ENCODE measurements at places on chromosomes 3 and 15.

DNA sequence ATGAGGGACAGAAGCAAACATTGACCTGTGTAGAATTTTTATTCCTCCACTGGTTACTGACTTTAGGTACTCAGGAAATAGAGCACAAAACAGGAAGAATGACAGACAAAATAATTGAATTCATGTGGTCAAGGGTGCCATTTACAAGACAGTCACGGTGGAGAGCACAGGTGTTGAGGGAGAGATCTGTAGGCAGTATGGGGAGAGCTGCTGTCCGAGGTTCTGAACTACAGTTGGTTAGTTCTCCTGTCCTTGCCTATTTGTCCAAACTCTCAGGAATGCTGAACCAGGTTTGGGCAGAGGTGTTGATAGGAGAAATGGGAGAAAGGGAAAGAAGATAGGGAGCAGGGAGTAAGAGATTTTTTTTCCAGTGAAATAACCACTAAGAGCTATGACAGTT is 178.5 kb upstream of the ZBTB20 start:
- no peaks in the 10 kb centered on the region for H3K36me3 ChIP-seq
- peak; percentile 26 for DNase-seq
- H3K4me3 ChIP-seq, result no peak overlapping the region
- H3K27ac ChIP-seq, result no peak overlapping the region
- no peaks in the 10 kb centered on the region for H3K4me1 ChIP-seq

- no peak overlapping the region for H3K27ac ChIP-seq
- H3K36me3 ChIP-seq, result no peaks in the 10 kb centered on the region
- no peaks in the 10 kb centered on the region for H3K4me1 ChIP-seq
- H3K27me3 ChIP-seq, result no peaks in the 10 kb centered on the region
- H3K4me3 ChIP-seq, result no peak overlapping the region
These were observed 433.5 kb upstream of the PPP2R3A start for GRCh38 chr3:135532021-135532420.

DNA sequence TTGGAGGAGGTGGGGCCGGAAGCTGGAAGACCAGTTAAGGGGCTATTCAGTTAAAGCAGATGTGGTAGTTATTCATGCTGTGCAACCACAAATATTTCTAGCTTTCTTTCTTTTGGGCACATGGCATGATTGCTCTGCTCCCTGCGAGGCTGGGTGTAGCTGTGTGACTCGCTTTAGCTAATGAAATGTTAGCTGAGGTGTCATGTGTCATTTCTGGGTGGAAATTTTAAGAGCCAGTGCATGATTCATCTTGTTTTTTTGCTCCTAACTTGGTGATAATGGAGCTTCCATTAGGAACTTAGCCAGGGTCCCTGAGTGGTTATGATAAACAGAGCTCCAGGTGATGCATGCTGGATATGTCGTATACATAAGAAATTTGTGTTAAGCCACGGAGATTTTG is 300.6 kb downstream of the SATB1 start:
- no peaks in the 10 kb centered on the region for H3K36me3 ChIP-seq
- H3K27me3 ChIP-seq, result no peaks in the 10 kb centered on the region
- H3K4me3 ChIP-seq, result no peak overlapping the region
- no peak for DNase-seq
- H3K27ac ChIP-seq, result no peak overlapping the region

DNA sequence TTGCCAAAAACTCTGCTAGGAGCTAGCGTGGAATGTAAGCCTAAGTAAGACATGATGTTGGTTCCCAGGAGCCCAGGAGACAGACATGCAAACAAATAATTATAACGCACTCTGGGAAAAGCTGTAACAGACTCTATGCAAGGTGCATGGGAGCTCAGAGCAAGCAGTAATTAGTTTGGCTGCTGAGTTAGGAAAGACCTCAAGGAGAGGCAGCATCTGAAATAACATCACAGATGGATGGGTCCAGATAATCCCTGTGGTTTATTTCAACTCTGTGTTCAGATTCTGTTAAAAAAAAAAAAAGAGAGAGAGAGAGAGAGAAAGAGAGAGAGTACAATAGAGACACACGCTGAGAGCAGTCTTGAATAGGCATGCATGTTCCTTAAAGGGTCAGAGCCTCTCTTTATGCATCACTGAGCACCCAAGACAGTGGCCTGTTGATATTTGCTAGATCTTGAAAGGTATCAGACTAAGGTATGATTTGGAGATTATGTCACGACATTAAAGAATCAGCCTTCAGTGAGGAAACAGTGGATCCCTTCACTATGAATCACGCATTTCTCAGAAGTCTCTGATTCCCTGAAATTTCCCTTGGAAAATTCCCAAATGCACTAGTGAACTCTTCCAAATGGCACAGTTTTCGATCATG is 124.4 kb upstream of the LIPC start:
- no peak overlapping the region for H3K27ac ChIP-seq
- no peak for DNase-seq
- H3K4me3 ChIP-seq, result no peak overlapping the region
- peaks cover 15% of the 10 kb centered on the region for H3K4me1 ChIP-seq

- no peak overlapping the region for H3K4me3 ChIP-seq
- H3K27me3 ChIP-seq, result no peaks in the 10 kb centered on the region
- no peak for DNase-seq
- H3K4me1 ChIP-seq, result no peaks in the 10 kb centered on the region
- no peak overlapping the region for H3K27ac ChIP-seq
These were observed 483.2 kb downstream of the RBMS3 start for GRCh38 chr3:29764041-29764440.

GRCh38 chr15:49096090-49096750 is 50.0 kb upstream of the SECISBP2L start:
- H3K36me3 ChIP-seq, result peaks cover 7% of the 10 kb centered on the region
- H3K27me3 ChIP-seq, result no peaks in the 10 kb centered on the region
- H3K4me1 ChIP-seq, result no peaks in the 10 kb centered on the region
- H3K27ac ChIP-seq, result no peak overlapping the region

GRCh38 chr3:138284079-138284478 is 45.6 kb downstream of the NME9 start:
- H3K27ac ChIP-seq, result no peak overlapping the region
- no peak for DNase-seq
- H3K4me1 ChIP-seq, result no peaks in the 10 kb centered on the region
- no peak overlapping the region for H3K4me3 ChIP-seq
- H3K36me3 ChIP-seq, result peaks cover 20% of the 10 kb centered on the region

GRCh38 chr15:39381517-39381916 is 199.4 kb upstream of the THBS1 start:
- DNase-seq, result no peak
- H3K27me3 ChIP-seq, result peaks cover 12% of the 10 kb centered on the region
- H3K4me1 ChIP-seq, result no peaks in the 10 kb centered on the region
- no peaks in the 10 kb centered on the region for H3K36me3 ChIP-seq

DNA sequence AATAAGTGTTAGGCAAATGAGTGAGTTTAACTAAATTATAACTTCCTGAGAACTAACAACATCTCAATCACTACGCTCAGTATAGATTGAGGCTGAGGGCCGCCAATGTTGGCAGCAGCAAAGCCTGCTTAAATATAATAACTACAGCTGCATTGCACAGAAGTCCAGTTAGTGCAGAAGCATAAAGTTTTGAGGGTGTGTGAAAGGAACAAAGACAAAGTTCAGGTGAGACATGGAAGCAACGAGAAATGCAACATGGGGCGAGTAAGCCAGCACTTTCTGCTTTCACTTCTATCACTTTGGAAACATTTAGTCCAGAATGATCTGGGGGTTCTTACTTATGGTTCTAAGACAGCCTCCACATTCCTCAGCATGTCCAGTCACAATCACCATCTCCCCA is 1052.3 kb upstream of the CFAP20DC start:
- no peaks in the 10 kb centered on the region for H3K27me3 ChIP-seq
- peaks cover 2% of the 10 kb centered on the region for H3K36me3 ChIP-seq
- no peak overlapping the region for H3K27ac ChIP-seq
- no peak for DNase-seq
- no peak overlapping the region for H3K4me3 ChIP-seq
- peaks cover 19% of the 10 kb centered on the region for H3K4me1 ChIP-seq

DNA sequence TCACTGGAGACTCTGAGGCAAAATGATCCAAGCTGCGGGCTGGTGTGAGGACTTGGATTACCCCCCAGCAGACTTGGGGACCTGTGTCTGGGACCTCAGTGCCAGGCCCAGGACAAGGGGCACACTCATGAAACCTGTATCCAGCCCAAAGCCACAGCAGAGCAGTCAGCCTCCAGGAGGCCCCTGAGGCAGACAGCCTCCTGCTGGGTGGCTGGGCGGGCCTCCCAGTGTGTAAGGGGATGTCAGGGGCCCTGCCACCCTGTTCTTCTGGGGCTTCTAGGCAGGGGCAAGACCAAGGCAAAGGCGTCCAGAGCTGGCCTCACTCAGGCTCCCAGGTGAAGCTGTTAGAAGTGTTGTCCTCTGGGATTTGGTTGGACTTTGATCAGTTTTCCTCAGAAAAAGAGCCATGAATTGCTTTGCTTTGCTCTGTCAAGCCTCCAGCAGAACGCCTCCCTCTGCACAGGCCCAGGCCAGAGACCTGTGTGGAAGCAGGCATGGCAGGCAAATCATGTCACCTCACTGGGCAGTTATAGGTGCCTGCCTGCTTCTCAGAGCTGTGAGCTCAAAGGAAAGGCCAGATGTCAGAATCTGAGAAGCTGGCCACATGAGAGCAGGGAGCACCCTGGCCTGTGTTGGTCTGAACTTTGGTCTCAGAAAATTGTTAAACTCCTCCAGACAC is 77.4 kb downstream of the SMAD6 start:
- H3K4me1 ChIP-seq, result no peaks in the 10 kb centered on the region
- no peak overlapping the region for H3K4me3 ChIP-seq
- H3K27me3 ChIP-seq, result peaks cover 4% of the 10 kb centered on the region
- H3K36me3 ChIP-seq, result no peaks in the 10 kb centered on the region

DNA sequence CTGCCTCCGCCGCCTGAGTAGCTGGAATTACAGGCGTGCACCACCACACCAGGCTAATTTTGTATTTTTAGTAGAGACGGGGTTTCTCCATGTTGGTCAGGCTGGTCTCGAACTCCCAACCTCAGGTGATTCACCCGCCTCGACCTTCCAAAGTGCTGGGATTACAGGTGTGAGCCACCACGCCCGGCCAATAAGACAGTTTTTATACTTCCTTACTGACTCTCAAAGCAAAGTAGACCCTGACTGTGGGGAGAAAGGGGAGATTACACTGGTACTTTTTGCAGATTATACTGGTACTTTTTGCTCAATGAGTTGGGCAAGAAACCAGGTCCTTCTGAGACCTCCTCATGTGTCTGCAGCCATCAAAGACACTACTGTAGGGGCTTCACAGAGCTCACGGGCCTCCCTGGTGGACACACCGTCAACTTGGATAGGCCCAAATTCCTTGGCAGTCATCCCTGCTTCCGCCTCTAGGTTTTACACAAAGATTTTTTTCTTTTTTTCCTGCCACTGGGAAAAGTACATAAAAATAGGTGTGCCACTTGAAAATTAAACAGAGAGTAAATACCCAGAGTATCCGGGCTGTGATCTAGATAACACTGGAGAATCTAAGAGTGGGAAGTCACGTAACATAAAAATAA is 143.3 kb upstream of the WNT5A start:
- H3K27ac ChIP-seq, result no peak overlapping the region
- no peak for DNase-seq
- H3K4me3 ChIP-seq, result no peak overlapping the region
- no peaks in the 10 kb centered on the region for H3K36me3 ChIP-seq
- H3K27me3 ChIP-seq, result no peaks in the 10 kb centered on the region

DNA sequence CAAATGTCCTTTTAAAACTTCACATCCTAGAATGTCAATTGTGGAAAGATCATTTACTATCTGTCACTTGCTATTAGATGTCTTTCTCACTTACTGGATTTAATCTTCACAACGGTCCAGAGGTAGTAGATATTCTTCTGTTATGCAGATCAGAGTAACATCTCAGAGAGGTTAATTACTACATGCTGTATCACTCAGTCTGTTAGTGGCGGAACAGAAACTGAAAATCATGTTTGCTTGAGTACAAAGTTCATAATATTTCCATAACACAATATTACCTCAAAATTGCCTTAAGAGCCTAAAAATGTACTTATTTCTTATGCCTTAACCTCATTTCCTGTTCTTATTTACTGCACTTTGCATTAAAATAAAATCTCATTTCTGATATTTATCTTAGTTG is 28.6 kb upstream of the GPR149 start:
- no peak overlapping the region for H3K4me3 ChIP-seq
- H3K27me3 ChIP-seq, result no peaks in the 10 kb centered on the region

DNA sequence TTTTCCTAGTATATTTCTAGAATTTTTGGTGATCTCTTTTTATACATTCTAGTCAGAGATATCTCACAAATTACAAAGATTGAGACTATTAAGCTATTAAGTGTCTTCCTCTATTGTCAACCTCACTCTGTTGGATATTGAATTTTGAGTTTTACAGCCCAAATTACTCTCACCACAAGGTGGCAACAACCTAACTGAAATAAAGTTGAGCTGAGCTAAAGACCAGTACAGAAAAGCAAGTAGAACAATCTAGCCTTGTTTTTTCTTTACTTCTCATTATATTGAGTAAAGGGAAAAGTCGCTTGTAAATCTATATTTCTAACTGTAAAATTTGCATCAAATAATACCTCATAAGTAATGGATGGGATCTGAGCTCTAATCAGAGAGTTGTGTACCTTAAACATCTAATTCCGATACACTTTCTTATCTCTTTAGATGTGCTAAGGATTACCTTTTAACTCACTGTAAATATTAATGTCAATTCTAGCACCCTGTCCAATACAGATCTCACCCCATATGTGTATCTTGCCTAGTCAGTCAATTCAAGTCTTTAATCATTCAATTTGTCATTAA is 13.6 kb upstream of the COMMD2 start:
- H3K27me3 ChIP-seq, result peaks cover 26% of the 10 kb centered on the region
- H3K36me3 ChIP-seq, result no peaks in the 10 kb centered on the region
- H3K4me1 ChIP-seq, result no peaks in the 10 kb centered on the region
- no peak overlapping the region for H3K27ac ChIP-seq

DNA sequence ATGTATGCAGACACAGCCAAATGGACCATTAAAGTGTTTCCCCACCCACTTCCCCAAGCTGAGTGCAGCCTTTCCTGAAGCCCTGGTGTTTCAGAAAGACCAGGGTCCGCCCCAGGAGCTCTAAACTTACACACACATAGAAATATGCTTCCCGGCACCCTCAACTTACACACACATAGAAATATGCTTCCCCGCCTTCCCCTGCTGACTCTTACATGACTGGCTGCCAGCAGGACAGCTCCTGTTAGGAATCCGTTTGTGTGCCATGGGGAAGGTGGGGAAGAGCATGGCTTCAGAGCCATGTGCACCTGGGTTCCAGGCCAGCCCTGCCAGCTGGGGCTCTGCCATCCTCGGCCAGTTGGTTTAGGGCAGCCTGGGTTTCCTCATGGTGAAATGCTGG is 3.6 kb downstream of the CLEC3B start:
- no peaks in the 10 kb centered on the region for H3K36me3 ChIP-seq
- peaks cover 6% of the 10 kb centered on the region for H3K4me1 ChIP-seq
- H3K27ac ChIP-seq, result no peak overlapping the region
- H3K27me3 ChIP-seq, result peaks cover 7% of the 10 kb centered on the region
- no peak overlapping the region for H3K4me3 ChIP-seq

GRCh38 chr3:48388966-48389365 is 16.9 kb downstream of the FBXW12 start:
- H3K4me3 ChIP-seq, result no peak overlapping the region
- H3K27ac ChIP-seq, result no peak overlapping the region
- peaks cover 47% of the 10 kb centered on the region for H3K27me3 ChIP-seq
- H3K4me1 ChIP-seq, result no peaks in the 10 kb centered on the region
- no peaks in the 10 kb centered on the region for H3K36me3 ChIP-seq
- DNase-seq, result no peak

All from activated CD4-positive, alpha-beta T cell treated with anti-CD3 and anti-CD28 coated beads, Interleukin-2, amount 10 ng/mL, durations not matched to agents 7 days and 5 days (primary cell).